ENCODE measurements at places on chromosomes 7 and 10. TPM values are rescaled to one million over a fixed set of nuclear protein-coding genes. Genes with fewer than 3 reads are reported as not detected.

The C10orf105 gene
- 0.71 TPM for total RNA-seq

- no peak for DNase-seq
Observed at GRCh38 chr7:134963036-134963435, 23.3 kb upstream of the AGBL3 start.

- DNase-seq: no peak
Observed at GRCh38 chr10:75398692-75399460, 2.7 kb downstream of the ZNF503 start.

The ALOX5 gene
- total RNA-seq: 9.0 TPM

GRCh38 chr7:57210212-57210611, 78.0 kb upstream of the ZNF479 start:
- DNase-seq: no peak

- DNase-seq: no peak
Observed at GRCh38 chr10:13268841-13269240, 31.0 kb downstream of the PHYH start.

DNA sequence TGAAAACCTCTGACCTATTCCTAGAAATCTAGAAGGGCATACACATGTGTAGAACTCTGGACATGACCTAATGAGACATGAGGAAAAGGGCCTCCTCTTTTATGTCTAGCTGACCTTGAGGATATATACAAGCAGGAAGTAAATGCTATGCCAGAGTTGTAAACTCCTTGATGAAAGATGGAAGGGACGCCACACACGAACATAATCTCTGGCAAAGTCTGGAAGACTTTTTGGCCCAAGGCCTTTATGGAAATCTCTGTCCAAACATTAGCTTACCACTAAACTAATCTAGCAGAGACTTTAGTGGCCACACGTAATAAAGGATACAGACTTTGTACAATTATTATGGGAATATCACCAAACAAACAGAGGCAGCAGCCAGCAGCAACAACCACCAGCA, 138.1 kb upstream of the THSD7A start:
- no peak for DNase-seq

- DNase-seq: no peak
Observed at GRCh38 chr7:82270870-82271269, 172.7 kb downstream of the CACNA2D1 start.
